ENCODE measurements at places on chromosomes 7 and 10. TPM values are rescaled to one million over a fixed set of nuclear protein-coding genes. Genes with fewer than 3 reads are reported as not detected.

DNA sequence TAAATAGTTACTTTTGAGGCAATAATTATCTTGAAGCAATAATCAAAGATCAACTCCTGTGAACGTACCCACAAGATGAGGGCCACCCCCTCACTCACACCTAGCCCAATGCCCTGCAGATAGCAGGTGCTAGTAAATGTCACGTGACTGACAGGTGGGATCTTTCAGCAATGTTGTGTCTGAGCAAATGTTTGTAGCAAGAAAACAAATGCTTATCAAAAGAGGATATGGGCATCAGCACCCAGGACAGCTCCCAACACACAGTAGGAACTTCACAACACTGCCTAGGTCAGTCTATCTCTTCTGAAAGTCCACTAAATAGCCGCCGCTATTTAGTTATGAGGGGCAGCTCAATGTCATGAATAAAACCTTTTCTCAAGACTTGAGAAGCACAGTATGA is 120.8 kb upstream of the PDLIM1 start:
- no peak for DNase-seq
- H3K4me3 ChIP-seq: no peak overlapping the region
- H3K36me3 ChIP-seq: no peaks in the 10 kb centered on the region
- H3K4me1 ChIP-seq: peaks cover 10% of the 10 kb centered on the region
- H3K27me3 ChIP-seq: peaks cover 13% of the 10 kb centered on the region

DNA sequence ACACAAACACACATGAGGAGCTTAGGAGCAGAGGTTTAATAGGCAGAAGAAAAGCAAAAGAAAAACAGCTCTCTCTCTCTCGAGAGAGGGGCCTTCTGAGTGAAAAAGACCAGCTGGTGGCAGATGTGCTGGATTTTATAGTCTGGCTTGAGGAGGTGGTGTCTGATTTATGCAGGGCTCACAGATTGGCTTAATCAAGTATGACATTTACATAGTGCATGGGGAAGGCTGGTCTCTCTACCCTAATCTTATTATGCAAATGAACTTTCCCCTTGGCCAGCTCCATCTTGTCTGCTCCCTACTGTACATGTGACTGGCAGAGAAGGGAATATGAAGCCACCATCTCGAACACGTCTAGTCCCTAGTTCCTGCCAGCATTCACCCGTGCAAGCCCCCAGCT is 219.5 kb upstream of the ZNF804B start:
- H3K27ac ChIP-seq: no peak overlapping the region
- no peaks in the 10 kb centered on the region for H3K4me1 ChIP-seq
- no peak for DNase-seq

GRCh38 chr10:102868911-102869257 is 386 bp upstream of the AS3MT start:
- no peak overlapping the region for H3K4me3 ChIP-seq
- no peak overlapping the region for H3K27ac ChIP-seq

DNA sequence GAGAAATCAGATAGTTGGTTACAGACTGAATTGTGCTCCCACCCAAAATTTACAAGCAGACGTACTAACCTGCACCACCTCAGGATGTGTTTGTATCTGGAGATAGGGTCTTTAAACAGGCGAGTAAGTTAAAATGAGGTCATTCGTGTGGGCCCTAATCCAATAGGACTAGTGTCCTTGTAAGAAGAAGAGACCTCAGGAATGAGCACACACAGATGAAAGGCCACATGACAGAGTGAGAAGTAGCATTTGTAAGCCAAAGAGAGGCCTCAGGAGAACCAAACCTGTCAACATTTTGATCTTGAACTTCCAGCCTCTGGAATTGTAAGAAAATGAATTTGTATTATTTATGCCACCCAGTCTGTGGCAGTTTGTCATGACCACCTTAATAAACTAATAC is 149.5 kb upstream of the VWC2 start:
- H3K27ac ChIP-seq: no peak overlapping the region
- H3K4me1 ChIP-seq: no peaks in the 10 kb centered on the region
- no peak for DNase-seq
- no peak overlapping the region for H3K4me3 ChIP-seq
- H3K36me3 ChIP-seq: no peaks in the 10 kb centered on the region

DNA sequence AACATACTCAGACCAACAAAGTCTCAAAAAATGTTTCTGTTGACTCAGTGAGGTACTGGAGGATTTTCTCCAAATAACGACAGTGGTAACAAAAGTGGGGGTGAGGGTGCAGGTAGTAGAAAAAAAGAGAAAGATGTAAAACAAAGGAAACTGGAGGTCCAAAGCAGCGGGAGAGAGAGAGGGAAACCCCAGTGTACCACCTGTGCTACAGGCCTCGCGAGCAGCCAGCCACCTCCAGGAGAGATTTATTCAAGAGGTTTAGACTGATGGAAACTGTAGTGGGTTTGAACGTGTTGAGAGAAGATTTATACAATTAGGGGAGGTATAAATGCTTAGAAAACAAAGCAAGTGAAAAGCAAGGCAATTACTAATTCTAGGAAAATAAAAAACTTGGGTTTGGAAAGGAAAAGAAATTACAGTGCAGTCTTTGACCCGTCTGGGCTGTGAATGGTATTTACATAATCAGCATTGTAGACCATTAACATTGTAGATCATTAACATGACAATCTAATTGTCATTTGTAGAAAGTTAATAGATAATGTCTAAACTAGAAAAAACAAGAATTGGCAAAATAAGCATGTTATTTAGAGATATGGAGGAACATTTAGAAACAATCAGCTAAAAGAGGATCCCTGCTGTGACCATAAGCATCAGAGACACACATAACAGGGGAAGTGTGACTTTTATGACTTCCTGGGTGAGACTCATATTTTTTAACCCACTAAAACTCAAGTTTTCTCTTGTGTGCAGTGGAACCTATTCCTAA is 180.0 kb downstream of the RELN start:
- H3K27me3 ChIP-seq: peaks cover 39% of the 10 kb centered on the region
- H3K4me3 ChIP-seq: no peak overlapping the region
- no peaks in the 10 kb centered on the region for H3K4me1 ChIP-seq
- no peak overlapping the region for H3K27ac ChIP-seq
- no peak for DNase-seq

GRCh38 chr10:97333601-97334369 is 744 bp downstream of the FRAT2 start:
- peak; percentile 50 for DNase-seq
- H3K36me3 ChIP-seq: peaks cover 34% of the 10 kb centered on the region
- H3K4me1 ChIP-seq: peaks cover 30% of the 10 kb centered on the region

- H3K4me1 ChIP-seq: peaks cover 41% of the 10 kb centered on the region
- peak; percentile 51 for DNase-seq
- no peaks in the 10 kb centered on the region for H3K27me3 ChIP-seq
Measured at GRCh38 chr10:28533571-28534304, 820 bp downstream of the WAC start.

- no peaks in the 10 kb centered on the region for H3K27me3 ChIP-seq
- no peak overlapping the region for H3K4me3 ChIP-seq
- H3K36me3 ChIP-seq: peaks cover 43% of the 10 kb centered on the region
- peak; percentile 61 for DNase-seq
Measured at GRCh38 chr7:64541438-64542359, 21.2 kb downstream of the ZNF680 start.

DNA sequence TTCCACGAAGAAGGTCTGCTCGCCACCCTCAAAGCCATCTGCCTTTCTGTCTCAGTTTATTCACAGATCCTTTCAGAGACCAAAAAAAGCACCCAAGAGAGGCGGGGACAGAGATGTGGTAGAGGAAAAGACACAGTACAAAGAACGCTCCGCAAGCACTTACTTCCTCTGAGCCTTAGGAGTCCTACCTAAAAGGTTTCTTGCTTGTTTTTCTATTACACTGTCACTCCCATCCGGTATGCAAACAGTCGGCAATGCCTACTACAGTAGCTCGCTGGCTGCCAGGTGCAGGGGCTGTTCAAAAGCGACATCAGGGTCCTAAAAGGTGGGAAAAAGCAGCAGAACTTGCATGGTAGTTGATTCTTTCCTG is 816 bp downstream of the TECPR1 start:
- no peak for DNase-seq
- H3K36me3 ChIP-seq: peaks cover 6% of the 10 kb centered on the region
- no peak overlapping the region for H3K27ac ChIP-seq
- H3K4me1 ChIP-seq: peaks cover 5% of the 10 kb centered on the region

DNA sequence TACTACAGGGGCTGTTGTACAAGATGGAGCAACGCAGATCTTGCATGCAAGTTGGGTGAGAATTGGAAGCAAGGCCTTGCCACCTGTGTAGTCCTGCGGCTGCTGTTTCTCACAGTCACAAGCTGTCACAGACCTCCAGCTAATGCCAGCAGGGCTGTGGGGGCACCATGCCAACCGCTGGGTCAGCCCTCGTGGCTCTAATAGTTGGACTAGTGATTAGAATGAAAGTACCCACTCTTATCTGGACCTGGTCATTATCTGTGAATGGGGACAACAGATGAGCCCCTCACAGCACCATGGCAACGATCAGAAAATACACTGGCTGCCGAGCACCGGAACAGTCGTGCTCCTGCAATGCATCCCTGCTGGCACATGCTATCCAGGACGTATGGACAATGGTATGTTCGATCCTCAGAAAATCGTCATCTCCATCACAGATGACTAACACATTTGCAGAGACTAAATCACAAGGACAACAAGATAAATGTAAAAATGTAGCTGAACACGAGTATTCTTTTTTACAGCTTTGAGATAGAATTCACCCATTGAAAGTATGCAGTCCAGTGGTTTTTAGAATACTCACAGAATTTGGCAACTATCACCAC is 80.4 kb upstream of the CALN1 start:
- H3K4me1 ChIP-seq: no peaks in the 10 kb centered on the region
- H3K36me3 ChIP-seq: no peaks in the 10 kb centered on the region

- peaks cover 3% of the 10 kb centered on the region for H3K4me1 ChIP-seq
- no peaks in the 10 kb centered on the region for H3K27me3 ChIP-seq
Measured at GRCh38 chr7:7536396-7537019, 835 bp upstream of the COL28A1 start.

DNA sequence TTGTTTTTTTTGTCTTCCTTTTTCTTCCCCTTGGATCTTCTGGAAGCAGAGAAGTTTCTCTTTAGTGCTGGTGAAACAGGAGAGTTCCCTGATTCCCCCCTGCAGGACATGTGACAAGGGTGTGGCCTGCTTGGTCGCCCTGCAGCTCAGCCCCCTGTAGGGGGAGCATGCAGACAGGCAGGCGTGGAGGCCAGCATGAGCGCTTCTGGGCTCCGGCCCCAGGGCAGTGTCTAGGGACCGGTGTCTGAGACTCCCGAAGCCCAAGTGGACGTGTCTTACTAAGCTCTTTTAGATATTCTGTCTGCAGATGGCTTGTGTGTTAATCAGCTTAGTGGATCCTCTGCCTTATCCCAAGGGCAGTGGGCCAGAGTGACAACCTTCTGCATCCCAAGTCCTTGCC is 26.1 kb downstream of the PRSS58 start:
- no peak overlapping the region for H3K4me3 ChIP-seq
- H3K27ac ChIP-seq: no peak overlapping the region
- H3K27me3 ChIP-seq: peaks cover 40% of the 10 kb centered on the region
- H3K4me1 ChIP-seq: no peaks in the 10 kb centered on the region
- peak; percentile 3 for DNase-seq

- DNase-seq: peak; percentile 35
- H3K4me3 ChIP-seq: no peak overlapping the region
- H3K27ac ChIP-seq: no peak overlapping the region
- no peaks in the 10 kb centered on the region for H3K27me3 ChIP-seq
Measured at GRCh38 chr7:98831641-98832221, 38.1 kb downstream of the TMEM130 start.

DNA sequence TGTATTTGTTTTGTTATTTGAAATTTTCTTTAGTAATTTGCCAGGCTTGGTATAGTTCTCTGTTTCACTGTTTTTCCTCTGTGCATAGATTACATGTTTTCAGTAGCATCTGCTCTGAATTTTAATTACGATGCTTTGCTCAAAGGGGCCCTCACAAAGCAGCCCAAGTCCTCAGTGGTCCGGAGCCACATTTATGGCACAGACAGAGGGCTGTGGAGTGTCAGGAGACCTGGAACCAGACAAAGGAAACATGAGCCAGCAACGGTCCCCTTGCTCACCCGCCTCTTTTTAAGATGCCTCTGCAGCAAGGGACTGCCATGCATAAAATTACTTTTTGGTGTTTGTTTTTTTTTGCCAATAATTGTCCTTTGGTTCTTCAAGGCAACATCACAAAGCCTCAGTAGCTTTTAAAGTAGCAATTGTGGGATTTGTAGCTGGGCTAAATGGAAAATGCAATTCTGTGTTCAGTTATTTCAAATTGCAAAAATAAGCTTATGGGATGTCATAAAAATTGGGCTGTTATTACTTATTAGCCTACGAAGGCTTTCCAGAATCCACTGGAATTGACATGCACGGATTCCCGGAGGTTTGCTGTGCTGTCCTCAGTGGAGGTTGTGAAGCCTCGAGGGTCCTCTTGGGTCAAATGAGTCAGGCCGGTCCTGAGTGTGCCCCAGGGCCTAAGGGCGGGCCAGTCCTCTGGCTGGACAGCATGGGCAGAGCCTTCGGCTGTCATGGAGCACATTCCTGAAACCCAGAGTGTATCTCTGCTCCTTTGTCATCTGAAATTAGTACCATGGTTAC is 422.8 kb downstream of the GLRX3 start:
- H3K4me3 ChIP-seq: no peak overlapping the region
- DNase-seq: no peak
- H3K27me3 ChIP-seq: peaks cover 4% of the 10 kb centered on the region
- no peak overlapping the region for H3K27ac ChIP-seq
- no peaks in the 10 kb centered on the region for H3K4me1 ChIP-seq

GRCh38 chr10:58593008-58593407 is 80.3 kb downstream of the BICC1 start:
- no peak for DNase-seq
- H3K4me3 ChIP-seq: no peak overlapping the region
- H3K4me1 ChIP-seq: peaks cover 22% of the 10 kb centered on the region
- H3K27me3 ChIP-seq: no peaks in the 10 kb centered on the region
- H3K36me3 ChIP-seq: peaks cover 14% of the 10 kb centered on the region

- H3K4me3 ChIP-seq: no peak overlapping the region
- H3K27me3 ChIP-seq: no peaks in the 10 kb centered on the region
- H3K27ac ChIP-seq: no peak overlapping the region
- peaks cover 24% of the 10 kb centered on the region for H3K4me1 ChIP-seq
- DNase-seq: no peak
- peaks cover 4% of the 10 kb centered on the region for H3K36me3 ChIP-seq
Measured at GRCh38 chr7:135936497-135937217, 40.5 kb downstream of the MTPN start.

DNA sequence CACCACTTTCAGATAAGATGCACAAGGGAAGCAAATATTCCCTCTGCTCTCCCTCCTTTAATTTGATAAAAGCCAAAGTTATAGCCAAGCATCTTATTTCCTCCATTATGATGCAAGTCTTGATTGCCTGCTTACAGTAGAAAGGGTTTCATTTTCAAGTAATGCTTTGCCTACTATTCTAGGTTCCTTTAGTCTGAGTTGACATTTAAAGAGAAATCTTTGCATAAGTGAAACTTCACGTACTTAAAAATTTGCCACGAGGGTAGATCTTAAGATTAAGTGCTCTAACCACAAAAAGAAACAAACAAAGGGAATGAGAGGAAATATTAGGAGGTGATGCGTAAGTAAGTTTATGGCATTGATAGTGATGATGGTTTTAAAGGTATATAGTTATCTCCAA is 78.1 kb upstream of the VWDE start:
- no peaks in the 10 kb centered on the region for H3K36me3 ChIP-seq
- H3K27ac ChIP-seq: no peak overlapping the region
- H3K27me3 ChIP-seq: no peaks in the 10 kb centered on the region
- no peaks in the 10 kb centered on the region for H3K4me1 ChIP-seq
- DNase-seq: no peak
- H3K4me3 ChIP-seq: no peak overlapping the region

LRGUK gene
- 0.19 TPM for total RNA-seq

VIPR2 gene
- total RNA-seq: not detected

SORBS1 gene
- total RNA-seq: 1.0 TPM

CYP2E1 gene
- not detected for total RNA-seq

DPP6 gene
- not detected for total RNA-seq

NUTM2E gene
- 0.12 TPM for total RNA-seq

PRLHR gene
- not detected for total RNA-seq

COL13A1 gene
- 0.47 TPM for total RNA-seq

Measured in MCF 10A (cell line).